Left hindlimb (tissue), 1 donor: ENCODE measurements at places on chromosomes 2 and 18.

GRCh38 chr2:142310530-142310929 lies 179.7 kb upstream of the LRP1B start:
- no peak for DNase-seq

- peak; percentile 28 for DNase-seq
Observed at GRCh38 chr2:240959214-240959940, 39.0 kb upstream of the SNED1 start.

- DNase-seq, result no peak
Observed at GRCh38 chr2:187679454-187679853, 125.2 kb upstream of the TFPI start.

DNA sequence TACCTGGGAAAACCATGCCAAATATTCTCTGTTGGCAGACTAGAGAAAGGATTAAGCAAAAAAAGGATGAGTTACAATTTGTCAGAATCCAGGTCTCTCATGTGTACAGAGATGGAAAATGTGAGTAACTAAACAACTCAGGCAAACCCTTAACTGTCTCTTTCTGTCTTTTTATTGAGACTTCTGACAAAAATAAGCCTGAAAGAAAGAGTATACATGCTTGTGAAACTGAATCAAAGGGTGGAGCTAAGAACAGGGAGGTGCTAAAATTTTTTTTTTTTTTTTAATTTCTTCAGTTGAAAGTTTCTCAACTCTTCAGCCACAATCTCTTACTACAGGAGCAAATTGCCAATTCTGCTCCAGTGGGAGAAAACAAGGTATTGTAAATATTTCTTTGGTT lies at the start of gene SERPINB10:
TSS of gene SERPINB10 (plus strand) at position 295 of the 400 bp plus-strand sequence. CDS start 7,553 bp downstream, outside the sequence.
- no peak for DNase-seq

- DNase-seq, result no peak
Observed at GRCh38 chr18:24930971-24931370, 421.0 kb downstream of the ZNF521 start.

GRCh38 chr2:77008853-77009252 lies 513.3 kb downstream of the LRRTM4 start:
- DNase-seq, result no peak

GRCh38 chr2:41927581-41928264 lies 120.1 kb upstream of the PKDCC start:
- DNase-seq, result no peak

- DNase-seq, result no peak
Observed at GRCh38 chr2:139214801-139215200, 434.6 kb upstream of the NXPH2 start.

DNA sequence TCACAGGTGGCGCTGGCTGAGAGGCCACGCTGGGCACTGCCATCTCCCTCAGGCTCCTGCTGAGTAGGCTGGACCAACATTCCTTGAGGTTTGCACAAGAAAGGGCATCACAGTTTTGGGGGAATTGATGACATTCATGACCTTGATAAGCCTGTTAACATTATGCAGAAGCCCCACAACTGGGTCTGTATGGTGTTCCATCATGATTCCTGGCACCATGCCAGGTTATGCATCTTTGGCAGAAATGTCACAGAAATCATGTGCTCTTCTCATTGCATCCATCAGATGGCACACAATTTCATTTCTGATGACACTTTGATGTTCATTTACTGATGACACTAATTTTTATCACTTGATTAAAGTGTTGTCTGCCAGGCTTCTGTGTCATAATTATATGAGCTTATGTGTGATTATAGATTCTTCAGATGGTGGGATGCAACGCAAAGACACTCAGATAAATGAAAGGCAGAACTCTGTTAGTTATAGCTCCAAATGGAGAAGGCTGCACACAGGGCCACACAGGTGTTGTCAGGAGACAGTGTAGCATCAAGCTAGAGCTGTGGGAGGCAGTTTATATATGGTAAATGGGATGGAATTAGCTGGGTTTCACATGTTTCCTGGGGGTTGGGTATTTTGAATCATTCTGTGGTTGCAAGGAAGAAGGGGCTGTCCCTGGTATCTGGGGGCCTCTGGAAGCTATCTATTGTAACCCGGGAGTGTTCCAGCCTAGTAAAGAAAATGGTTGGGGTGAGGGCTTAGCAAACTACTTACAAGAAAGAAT lies 191.3 kb downstream of the SLC39A10 start:
- DNase-seq, result no peak

- no peak for DNase-seq
Observed at GRCh38 chr2:37904993-37905392, 20.1 kb upstream of the RMDN2 start.
